Stimulated activated CD4-positive, alpha-beta T cell treated with anti-CD3 and anti-CD28 coated beads, TNF-alpha, amount 100 ng/mL, for 1 hour (primary cell): ENCODE measurements at places on chromosomes 3 and 15.

DNA sequence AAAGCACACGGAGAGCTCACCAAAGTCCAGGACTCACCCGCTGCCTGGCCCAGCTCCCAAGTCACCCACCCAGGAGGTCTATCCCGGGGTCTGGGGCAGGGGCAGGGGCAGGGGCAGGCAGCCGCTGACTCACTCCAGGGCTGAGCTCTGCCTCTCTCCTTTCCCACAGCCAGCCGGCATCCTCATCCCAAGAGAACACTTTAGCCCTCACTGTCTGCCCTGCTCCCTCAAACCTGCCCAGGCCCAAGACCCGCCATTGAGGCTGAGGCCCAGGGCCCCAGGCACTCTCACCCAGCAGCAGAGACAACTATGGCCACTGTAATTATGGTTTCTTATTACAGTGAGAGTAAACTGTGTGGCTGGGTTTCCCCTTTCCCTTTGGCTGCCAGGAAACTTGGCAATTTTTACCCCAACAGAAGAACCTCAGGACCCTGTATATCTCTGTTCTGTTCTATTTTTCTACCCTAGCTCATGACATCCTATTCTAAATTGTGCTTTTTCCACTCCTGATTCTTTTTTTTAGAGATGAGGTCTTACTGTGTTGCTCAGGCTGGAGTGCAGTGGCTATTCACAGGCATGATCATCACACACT lies 53.0 kb downstream of the IQSEC1 start:
- DNase-seq: no peak

DNA sequence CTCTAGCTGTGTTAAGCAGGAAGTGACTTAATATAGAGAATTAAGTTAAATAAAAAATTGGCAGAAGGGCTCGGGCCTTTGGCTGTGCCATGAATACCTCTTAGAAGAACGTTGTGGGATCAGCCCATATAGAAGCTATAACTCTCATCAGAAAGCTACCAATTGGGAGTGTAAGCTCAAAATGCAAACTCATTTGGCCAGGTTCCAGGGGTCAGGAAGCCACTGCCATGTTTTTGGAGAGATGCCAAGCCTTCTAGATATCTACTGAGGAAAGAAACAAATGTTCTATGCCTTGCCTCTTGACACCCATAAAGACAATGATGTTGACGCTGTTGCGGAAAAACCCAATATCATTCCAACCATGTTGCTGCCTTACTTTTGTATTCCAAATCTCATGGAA lies 475.2 kb upstream of the TGFBR2 start:
- no peak for DNase-seq

- no peak for DNase-seq
Measured at GRCh38 chr15:95091444-95091843, 860.1 kb downstream of the MCTP2 start.

GRCh38 chr3:41652931-41653330 lies 309.0 kb downstream of the ULK4 start:
- no peak for DNase-seq

DNA sequence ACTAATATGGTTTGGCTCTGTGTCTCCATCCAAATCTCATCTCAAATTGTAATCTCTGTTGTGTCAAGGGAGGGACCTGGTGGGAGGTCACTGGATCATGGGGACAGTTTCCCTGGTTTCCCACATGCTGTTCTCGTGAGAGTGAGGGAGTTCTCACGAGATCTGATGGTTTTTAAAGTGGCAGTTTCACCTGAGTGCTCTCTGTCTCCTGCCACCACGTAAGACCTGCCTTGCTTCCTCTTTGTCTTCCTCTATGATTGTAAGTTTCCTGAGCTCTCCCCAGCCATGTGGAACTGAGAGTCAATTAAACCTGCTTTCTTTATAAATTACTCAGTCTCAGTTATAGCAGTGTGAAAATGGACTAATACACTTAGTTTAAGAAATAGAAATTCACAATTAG lies 228.9 kb downstream of the CD47 start:
- no peak for DNase-seq

GRCh38 chr15:72397796-72398588 lies at the start of gene TMEM202:
Gene TMEM202 (plus strand): TSS chr15:72398305. CDS start chr15:72398327, 22 bp downstream.
- DNase-seq: no peak

- no peak for DNase-seq
Measured at GRCh38 chr15:85044251-85044853, 62.7 kb downstream of the PDE8A start.

DNA sequence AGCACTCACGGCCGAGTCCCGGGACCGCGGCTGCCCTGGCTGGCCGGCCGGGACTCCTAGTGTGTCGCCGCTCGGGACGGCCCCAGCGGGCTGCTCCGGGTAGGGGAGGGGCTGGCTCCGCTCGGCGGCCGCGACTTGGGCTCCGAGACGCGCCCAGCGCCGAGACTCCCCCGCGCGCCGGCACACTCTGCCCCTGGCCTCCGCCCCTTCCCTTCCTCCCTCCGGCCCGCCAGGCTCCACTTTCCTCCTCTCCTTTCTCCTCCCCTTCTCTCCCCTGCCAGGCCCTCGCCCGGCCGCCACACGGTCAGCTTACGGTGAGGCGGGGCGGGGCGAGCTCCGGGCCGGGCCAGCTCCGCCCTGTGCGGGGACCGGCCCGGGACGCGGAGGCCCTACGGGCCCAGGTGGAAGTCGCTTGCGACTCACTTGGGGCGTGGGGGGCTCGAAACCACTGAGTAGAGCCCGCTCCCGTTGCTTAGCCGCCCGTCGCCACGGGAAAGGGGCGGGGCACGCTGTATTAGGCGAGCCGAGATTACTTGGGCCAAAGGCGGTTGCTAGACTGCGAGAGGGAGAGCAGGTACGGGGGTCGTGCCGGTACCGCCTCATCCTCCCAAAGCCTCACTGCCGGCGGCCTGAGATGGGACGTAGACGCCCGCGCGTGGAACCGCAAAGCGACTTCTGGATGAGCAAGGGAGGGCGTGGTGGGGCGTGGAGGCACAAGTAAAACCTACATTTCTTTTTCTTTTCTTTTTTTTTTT lies at the start of gene ITGB5:
Gene ITGB5, minus strand, starts transcription at position 189 of the 755 bp plus-strand sequence. CDS start 365 bp downstream, outside the sequence.
- no peak for DNase-seq

GRCh38 chr3:25711090-25711489 lies 46.4 kb upstream of the TOP2B start:
- DNase-seq: no peak

GRCh38 chr15:78213956-78214355 lies 20.4 kb downstream of the ACSBG1 start:
- DNase-seq: no peak

DNA sequence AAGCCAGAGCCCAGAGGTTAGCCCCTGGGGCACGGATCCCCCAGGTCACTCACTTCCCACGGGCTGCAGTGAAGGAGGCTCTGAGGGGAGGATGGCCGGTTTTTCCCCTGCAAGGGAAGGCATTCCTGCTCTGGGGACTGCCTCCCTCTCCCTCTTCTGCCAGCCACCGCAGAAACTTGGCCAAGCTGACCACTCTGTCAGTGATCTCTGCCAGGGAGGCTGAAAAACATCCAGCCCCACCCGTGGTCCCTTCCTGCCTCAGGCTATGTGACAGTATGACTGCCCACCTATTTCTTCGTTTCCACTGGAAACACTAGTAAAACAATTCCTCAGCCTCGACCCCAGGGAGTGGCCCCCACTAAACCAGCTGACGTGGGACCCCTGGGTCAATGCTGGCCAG lies 14.6 kb upstream of the FANCD2 start:
- DNase-seq: no peak

DNA sequence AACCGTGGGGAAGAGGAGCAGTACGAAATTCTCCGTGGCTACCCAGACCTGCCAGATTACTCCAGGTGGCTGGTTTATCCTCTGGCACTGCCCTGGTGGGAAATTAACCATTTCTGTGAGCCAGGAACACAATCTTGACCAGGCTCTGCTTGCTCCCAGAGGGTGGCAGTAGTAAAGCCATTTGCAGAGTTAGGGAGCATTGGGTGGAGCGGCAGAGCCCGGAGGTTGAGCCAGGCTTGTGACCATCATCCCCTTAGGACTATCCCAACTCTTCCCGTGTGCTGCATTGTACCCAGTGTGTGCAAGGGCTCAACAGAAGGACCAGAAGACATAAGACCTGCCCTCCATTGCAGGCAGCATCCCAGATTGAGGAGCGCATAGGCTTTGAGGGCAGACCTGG lies 5.3 kb downstream of the KNG1 start:
- no peak for DNase-seq

DNA sequence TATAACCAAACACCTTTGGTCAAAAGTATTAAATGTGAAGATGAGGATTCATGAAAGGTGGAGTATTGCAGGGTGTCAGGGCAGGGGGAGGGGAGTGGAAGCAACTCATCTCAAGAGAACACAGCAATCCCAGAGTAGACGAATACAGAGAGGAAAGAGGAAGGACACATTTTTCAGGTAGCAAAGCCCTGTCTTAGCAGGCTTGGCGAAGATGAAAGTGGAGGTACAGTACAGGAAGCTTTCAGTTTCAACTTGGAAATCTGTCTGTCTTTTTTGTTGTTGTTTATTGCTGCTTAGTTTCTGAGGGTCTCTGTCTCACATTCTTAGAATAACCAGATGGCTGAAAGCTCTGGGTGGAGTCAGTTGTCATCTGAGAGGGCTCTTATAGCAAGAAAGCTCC lies 80.8 kb upstream of the GPR149 start:
- no peak for DNase-seq

GRCh38 chr3:148203297-148204010 lies 494.2 kb upstream of the AGTR1 start:
- no peak for DNase-seq

DNA sequence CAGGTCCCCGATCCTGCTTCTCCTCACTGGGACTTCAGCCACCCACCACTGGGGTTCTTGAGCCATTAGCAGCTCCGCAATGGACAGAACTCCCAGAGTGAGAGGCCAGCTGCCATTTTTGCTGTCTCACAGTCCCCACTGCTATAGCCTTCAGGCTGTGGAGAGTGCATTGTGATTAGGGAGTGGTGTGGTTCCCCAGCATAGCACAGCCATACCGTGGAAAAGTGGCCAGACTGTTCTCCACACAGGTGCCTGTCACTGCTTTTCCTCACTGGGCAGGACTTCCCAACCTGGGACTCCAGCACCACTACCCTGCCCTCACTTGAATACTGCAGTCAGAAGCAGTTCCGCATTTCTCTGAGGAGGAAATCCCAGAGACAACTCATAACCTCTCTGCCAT lies 270.3 kb upstream of the DCBLD2 start:
- DNase-seq: no peak

- no peak for DNase-seq
Measured at GRCh38 chr3:48985831-48986376, 4.1 kb upstream of the P4HTM start.

GRCh38 chr15:39710681-39711080 lies 72.0 kb downstream of the FSIP1 start:
- no peak for DNase-seq

- no peak for DNase-seq
Measured at GRCh38 chr3:41346698-41347270, 147.5 kb downstream of the CTNNB1 start.

- no peak for DNase-seq
Measured at GRCh38 chr3:37386627-37387230, 212.3 kb upstream of the LRRFIP2 start.

DNA sequence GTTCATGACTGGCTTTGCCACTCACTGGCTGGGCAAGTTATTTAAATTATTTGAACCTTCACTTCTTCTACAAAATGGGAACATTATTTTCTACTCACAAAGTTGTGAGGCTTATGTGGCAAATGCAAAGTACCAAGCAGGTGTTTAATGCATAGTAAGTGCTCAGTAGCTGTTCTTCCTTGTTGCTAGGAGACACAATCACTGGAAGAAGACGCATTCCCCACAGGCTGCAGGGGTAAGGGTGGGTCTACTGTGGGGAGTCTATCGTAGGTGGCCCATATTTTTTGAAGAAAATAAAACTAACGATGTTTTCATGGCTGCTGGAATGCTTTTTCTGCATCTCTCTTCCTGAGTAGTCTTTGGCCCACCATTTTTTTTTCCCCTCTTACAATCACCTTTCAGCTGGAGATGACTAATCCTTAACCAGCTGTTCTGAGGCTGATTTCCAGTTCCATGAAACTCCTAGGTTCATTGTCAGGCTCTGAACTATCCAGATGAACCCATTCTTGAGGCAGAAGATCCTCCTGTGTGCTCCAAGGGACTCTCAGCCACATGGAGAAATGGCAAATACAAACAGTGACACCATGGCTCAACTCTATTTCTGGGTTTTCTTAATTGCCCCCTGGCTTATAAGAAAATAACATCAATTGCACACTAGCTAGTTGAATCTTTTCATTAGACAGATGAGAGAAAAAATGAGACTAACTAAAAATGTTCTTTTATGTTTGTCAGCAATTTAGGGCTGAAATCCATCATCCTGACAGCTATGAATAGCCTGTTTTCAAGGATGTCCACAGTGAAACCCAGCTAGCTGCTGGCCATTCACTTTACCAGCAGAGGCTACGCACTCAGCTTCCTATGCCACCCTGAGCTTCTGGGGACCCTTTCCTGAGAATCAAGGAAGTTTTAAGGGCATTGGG lies 108.3 kb upstream of the ETV5 start:
- DNase-seq: no peak

DNA sequence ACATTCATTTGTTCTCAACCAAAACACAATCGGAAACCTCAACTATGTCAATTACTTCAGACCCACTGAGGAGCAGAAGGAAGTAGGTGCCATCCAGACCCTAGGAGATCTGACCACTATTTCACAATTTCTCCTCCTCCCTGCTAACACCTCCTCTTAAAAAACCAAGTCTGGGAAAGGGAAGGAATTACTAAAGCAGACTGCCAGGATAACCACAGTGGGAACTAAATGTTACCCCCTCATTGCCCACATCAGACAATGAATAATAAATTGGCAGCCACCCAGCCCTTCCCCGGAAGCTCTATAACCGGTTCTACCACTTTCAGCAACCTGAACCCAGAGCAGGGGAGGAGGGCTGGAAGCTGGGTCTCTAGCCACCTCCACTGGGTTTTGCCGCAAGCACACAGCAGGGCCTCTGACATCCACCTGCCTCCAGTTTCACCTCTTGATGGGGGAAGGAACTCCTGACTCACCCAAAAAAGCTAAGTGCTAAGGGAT lies 17.6 kb downstream of the C15orf62 start:
- no peak for DNase-seq

DNA sequence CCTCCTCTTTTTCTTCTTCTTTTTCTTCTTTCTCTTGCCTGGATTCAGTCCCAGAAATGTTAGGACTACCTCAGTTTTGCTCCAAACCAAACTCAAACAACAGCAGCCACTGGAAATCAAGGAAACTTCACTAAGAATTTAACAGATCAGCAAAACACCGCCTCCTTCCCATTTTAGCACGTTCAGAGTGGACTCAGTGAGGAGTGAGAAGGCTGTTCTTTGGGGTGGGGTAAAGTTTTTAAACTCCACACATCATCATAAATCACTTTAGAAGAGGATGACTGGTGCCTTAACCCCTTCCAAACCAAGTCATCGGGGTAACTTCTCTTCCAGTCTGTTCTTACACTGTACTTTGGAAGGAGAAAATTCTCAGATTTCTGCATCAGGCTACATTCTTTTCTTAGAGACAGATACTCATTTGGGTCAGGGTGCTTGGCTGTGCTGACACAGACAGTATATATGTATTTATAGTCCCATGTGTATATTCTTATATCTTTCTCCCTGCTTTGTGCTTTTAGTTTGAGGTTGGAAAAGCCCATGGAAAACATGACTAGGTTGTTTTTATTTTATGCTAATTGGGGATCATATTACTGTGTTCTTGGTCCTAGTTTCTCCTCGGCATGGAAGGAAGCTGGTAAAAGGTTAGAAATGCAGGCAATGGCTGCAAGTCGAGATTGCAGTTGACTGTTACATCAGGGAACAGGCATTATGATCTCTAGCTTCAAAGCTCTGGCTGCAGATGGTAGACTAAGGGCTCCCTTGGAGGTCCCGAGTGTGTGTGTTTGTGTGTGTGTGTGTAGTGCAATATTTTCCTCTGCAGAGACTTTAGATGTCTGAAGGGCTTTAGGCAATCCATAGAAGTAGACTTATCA lies at the start of gene CCDC80:
Gene CCDC80, minus strand, starts transcription at position 214 of the 872 bp plus-strand sequence. CDS start 1,238 bp downstream, outside the sequence.
- no peak for DNase-seq
